ENCODE measurements at places on chromosomes 13 and 19.

- no peaks in the 10 kb centered on the region for H3K4me1 ChIP-seq
- no peak overlapping the region for H3K4me3 ChIP-seq
Observed at GRCh38 chr13:46716821-46717220, 80.1 kb downstream of the ESD start.

- H3K36me3 ChIP-seq: no peaks in the 10 kb centered on the region
- H3K27me3 ChIP-seq: no peaks in the 10 kb centered on the region
- H3K4me3 ChIP-seq: peak overlapping the region; percentile 55
- H3K4me1 ChIP-seq: peaks cover 20% of the 10 kb centered on the region
- DNase-seq: no peak
- no peak overlapping the region for H3K27ac ChIP-seq
Observed at GRCh38 chr19:12783291-12783848, 7.9 kb upstream of the JUNB start.

DNA sequence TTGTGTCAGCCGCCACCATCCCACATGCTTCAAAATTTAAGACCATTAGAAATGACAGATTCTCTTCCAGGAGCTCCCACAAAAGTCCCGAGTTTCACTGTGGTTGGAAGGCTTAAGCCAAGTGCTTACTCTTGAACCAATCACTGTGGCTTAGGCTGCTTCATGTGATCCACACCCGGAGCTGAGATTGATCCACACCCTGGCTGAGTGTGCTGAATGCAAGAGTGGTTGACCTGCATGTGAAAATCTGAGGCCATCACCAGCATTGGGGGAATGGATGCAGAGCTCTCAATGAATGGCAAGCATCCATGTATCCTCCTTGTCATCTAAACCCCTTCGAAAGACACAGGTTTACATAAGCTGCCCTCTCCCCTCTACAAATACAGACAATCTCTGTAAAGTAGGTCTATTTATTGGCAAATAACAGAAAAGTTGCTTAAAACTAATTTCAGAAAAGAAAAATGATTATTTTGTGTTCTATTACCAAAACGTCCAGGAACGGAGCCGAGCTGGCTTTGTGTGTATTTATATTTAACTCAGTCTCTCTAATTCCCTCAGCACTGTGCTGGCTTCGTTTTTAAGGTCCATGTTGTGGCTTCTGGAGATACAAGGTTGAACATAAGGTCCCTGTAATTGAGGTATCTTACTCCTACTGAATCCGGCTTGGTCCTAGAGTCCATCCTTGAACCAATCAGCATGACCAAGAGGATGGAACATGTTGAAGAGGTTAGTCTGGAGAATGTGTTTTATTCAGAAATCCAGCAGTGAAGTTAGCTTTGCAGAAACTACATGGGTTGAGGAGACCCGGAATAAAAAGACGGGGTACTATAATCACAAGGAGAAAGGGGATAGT, 332.4 kb downstream of the LIG4 start:
- no peaks in the 10 kb centered on the region for H3K27me3 ChIP-seq
- no peak for DNase-seq
- H3K4me1 ChIP-seq: no peaks in the 10 kb centered on the region
- no peaks in the 10 kb centered on the region for H3K36me3 ChIP-seq

DNA sequence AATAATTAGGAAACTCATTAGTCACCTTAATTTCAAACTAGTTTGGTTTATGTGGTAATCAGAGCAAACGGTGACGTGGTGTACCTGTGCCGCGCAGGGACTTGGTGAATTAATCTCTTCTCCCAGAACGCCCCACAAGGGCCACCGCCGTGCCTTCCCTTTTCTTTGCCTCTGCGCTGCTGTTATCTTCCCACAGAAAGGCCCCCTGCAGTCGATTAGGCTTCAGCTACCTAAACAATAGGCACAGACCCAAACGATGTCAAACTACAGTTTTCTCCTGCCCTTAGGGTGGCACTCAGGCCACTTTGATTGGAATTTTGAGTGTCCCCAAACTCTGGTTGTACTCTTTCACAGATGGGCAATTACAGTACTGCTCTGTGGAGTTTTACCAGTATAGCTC, 115.5 kb downstream of the GGACT start:
- no peaks in the 10 kb centered on the region for H3K27me3 ChIP-seq
- H3K36me3 ChIP-seq: no peaks in the 10 kb centered on the region
- H3K4me3 ChIP-seq: no peak overlapping the region
- peak; percentile 57 for DNase-seq
- no peak overlapping the region for H3K27ac ChIP-seq
- peaks cover 6% of the 10 kb centered on the region for H3K4me1 ChIP-seq

- H3K4me3 ChIP-seq: no peak overlapping the region
- H3K4me1 ChIP-seq: no peaks in the 10 kb centered on the region
- no peak overlapping the region for H3K27ac ChIP-seq
- DNase-seq: no peak
- H3K27me3 ChIP-seq: no peaks in the 10 kb centered on the region
Observed at GRCh38 chr13:48475230-48475629, 57.6 kb downstream of the RCBTB2 start.

GRCh38 chr13:23384111-23384510, 49.4 kb downstream of the SACS start:
- peaks cover 3% of the 10 kb centered on the region for H3K4me1 ChIP-seq
- DNase-seq: no peak
- no peaks in the 10 kb centered on the region for H3K36me3 ChIP-seq
- no peak overlapping the region for H3K27ac ChIP-seq

- no peaks in the 10 kb centered on the region for H3K36me3 ChIP-seq
- DNase-seq: no peak
- H3K27ac ChIP-seq: no peak overlapping the region
- no peaks in the 10 kb centered on the region for H3K27me3 ChIP-seq
- no peak overlapping the region for H3K4me3 ChIP-seq
Observed at GRCh38 chr13:46522748-46523030, 30.3 kb upstream of the LRCH1 start.

GRCh38 chr19:27746691-27747380, 1466.1 kb downstream of the UQCRFS1 start:
- DNase-seq: peak; percentile 69
- H3K4me1 ChIP-seq: no peaks in the 10 kb centered on the region
- no peak overlapping the region for H3K27ac ChIP-seq
- no peaks in the 10 kb centered on the region for H3K36me3 ChIP-seq
- no peak overlapping the region for H3K4me3 ChIP-seq

- DNase-seq: no peak
- H3K27me3 ChIP-seq: no peaks in the 10 kb centered on the region
- H3K36me3 ChIP-seq: no peaks in the 10 kb centered on the region
- no peak overlapping the region for H3K27ac ChIP-seq
- H3K4me3 ChIP-seq: no peak overlapping the region
Observed at GRCh38 chr13:27308941-27309340, 38.3 kb downstream of the RASL11A start.

DNA sequence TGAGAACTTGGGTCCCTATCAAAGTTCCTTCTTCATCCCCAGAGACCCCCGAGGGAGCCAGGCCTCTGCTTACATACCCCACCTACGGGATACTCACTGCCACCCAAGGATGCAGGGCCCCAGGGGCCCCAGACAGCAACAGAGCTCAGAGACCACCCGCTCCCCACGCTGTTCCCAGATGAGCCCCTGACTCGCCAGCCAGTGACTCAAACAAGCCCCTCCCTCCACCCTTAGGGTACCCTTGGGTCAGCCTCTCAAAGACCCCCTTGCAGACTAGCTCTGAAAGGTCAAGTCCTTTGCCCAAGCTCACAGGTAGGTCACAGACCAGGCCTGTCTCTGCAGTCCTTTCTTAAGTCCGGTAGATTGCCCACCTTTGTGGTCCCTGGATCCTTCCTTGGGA, 45.7 kb downstream of the CD320 start:
- no peak overlapping the region for H3K4me3 ChIP-seq
- no peak overlapping the region for H3K27ac ChIP-seq
- no peaks in the 10 kb centered on the region for H3K4me1 ChIP-seq
- peaks cover 16% of the 10 kb centered on the region for H3K36me3 ChIP-seq

DNA sequence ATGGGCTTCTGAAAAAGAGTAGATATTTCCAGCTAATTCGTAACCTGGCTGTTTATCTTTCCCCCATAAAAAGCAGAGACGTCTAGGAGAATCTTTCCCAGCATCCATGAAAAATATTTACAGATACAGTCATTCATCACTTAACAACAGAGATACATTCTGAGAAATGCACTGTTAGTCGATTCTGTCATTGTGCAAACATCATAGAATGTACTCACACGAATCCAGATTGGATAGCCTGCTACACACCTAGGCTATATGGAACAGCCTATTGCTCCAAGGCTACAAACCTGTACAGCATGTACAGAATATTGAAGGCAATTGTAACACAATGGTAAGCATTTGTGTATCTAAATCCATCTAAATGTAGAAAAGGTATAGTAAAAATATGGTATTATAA, 530.2 kb upstream of the NBEA start:
- H3K27ac ChIP-seq: no peak overlapping the region
- no peak for DNase-seq
- no peaks in the 10 kb centered on the region for H3K27me3 ChIP-seq
- no peaks in the 10 kb centered on the region for H3K36me3 ChIP-seq
- no peak overlapping the region for H3K4me3 ChIP-seq

DNA sequence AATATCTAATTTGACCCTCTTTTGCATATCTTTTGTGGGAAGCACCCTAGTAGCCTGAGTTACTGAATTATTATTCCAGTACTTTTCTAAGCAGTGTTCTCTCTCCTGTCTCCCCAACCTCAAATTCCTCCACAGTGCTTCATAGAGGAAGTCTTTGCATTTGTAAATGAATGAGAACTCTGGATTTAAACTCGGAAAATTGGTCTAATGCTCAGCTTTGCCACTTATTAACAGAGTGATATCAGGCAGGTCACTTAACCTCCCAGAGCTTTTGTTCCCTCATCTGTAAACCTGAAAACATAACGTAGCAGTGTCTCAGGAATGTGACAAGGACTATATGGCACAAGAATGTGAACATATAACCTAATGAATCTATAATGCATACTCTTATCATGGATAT, 26.2 kb downstream of the FREM2 start:
- no peak overlapping the region for H3K27ac ChIP-seq
- H3K27me3 ChIP-seq: no peaks in the 10 kb centered on the region
- DNase-seq: no peak
- H3K4me1 ChIP-seq: no peaks in the 10 kb centered on the region
- no peaks in the 10 kb centered on the region for H3K36me3 ChIP-seq
- no peak overlapping the region for H3K4me3 ChIP-seq

- DNase-seq: no peak
- H3K27ac ChIP-seq: no peak overlapping the region
- no peaks in the 10 kb centered on the region for H3K27me3 ChIP-seq
Observed at GRCh38 chr13:113140677-113141600, 17.5 kb upstream of the PROZ start.

- peak overlapping the region; percentile 62 for H3K4me3 ChIP-seq
- peak; percentile 58 for DNase-seq
- peaks cover 11% of the 10 kb centered on the region for H3K27me3 ChIP-seq
- no peak overlapping the region for H3K27ac ChIP-seq
- H3K4me1 ChIP-seq: peaks cover 8% of the 10 kb centered on the region
Observed at GRCh38 chr19:39196320-39196719, 444 bp upstream of the NCCRP1 start.

Data from H1 (cell line).